Neural crest cell (in vitro differentiated cells): ENCODE measurements at places on chromosomes 6 and 20. TPM values are rescaled to one million over a fixed set of nuclear protein-coding genes. Genes with fewer than 3 reads are reported as not detected.
A peak's percentile ranks its signal among the peaks of the same experiment; 100 is the strongest.

GRCh38 chr6:53426667-53427270 lies 78.0 kb upstream of the ELOVL5 start:
- no peak overlapping the region for H3K4me3 ChIP-seq
- peaks cover 14% of the 10 kb centered on the region for H3K4me1 ChIP-seq
- H3K27ac ChIP-seq: no peak overlapping the region
- H3K36me3 ChIP-seq: no peaks in the 10 kb centered on the region
- no peaks in the 10 kb centered on the region for H3K27me3 ChIP-seq

Gene TNFRSF21
- total RNA-seq: 16.4 and 19.8 TPM in 2 replicates

DNA sequence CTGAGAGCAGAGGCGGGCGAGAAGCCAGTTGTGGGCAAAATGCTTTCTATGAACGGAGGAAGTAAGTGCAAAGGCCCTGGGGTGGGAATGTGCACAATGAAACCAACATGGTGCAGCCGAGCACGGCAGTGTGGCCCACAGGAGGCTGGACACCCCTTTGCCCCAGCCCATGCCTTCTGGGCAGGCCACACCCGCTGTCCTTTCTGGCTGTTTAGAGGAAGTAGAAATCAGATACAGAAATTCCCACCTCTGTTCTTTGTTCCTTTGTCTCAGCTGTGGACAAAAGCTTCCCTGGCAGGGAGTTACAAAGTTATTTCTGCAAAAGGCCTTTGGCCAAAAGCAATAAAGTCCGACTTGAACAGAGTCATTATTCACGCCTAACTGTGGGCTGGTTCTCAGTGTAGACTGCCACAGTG lies 11.9 kb downstream of the SULF2 start:
- H3K27ac ChIP-seq: peak overlapping the region; percentile 69
- DNase-seq: no peak
- no peaks in the 10 kb centered on the region for H3K27me3 ChIP-seq

Gene TFAP2A
- total RNA-seq: 8.2 and 9.6 TPM in 2 replicates

GRCh38 chr6:37565267-37566110 lies 65.8 kb upstream of the CCDC167 start:
- H3K36me3 ChIP-seq: no peaks in the 10 kb centered on the region
- DNase-seq: peak; percentile 59
- H3K27ac ChIP-seq: peak overlapping the region; percentile 85
- peaks cover 53% of the 10 kb centered on the region for H3K4me1 ChIP-seq
- peaks cover 13% of the 10 kb centered on the region for H3K27me3 ChIP-seq

Gene HFE
- 1.7 and 2.4 TPM in 2 replicates for total RNA-seq
